Adrenal gland (tissue), 19 donors: ENCODE measurements at places on chromosomes 7 and 10.

GRCh38 chr7:142053988-142054387 lies 57.5 kb upstream of the MGAM2 start:
- DNase-seq, result no peak

- no peak for DNase-seq
Observed at GRCh38 chr7:32216759-32217158, 146.6 kb upstream of the PDE1C start.

DNA sequence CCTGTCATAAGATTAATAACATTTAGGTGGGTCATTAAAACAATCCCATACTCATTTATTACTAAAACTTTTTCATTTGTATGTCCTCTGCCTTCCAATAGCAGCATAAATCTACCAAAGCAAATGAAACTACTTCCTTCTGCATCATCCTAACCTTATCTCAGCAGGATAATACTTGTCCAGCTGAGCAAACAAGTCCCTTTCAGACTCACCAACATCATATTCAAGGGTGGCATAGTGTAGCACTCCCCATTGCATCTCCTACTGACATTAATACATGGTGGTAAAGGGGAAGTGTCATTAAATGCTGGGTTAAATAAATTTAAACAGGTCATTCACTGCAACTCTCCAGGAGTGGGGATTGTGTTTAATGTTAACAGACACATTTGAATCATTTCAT lies 3.4 kb upstream of the MINDY3 start:
- DNase-seq, result no peak

DNA sequence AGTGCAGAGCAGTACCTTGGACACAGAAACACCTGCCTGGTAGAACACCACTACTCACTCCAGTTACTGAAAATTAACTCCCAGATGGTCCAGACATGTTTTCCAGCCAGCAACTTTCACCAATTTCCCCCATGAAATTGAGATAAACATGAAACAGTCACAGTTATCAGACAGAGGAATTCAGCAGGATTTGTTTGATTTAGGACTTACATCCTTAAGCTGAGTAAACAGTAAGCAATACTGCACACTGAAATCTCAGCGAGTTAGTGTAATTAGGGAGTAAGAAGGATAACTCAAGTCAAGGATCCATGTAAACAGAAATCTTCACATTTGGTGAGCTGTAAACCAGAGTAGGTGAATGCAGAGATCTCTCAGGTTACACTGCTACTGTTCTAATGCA lies 353.5 kb downstream of the ELMO1 start:
- DNase-seq, result no peak

DNA sequence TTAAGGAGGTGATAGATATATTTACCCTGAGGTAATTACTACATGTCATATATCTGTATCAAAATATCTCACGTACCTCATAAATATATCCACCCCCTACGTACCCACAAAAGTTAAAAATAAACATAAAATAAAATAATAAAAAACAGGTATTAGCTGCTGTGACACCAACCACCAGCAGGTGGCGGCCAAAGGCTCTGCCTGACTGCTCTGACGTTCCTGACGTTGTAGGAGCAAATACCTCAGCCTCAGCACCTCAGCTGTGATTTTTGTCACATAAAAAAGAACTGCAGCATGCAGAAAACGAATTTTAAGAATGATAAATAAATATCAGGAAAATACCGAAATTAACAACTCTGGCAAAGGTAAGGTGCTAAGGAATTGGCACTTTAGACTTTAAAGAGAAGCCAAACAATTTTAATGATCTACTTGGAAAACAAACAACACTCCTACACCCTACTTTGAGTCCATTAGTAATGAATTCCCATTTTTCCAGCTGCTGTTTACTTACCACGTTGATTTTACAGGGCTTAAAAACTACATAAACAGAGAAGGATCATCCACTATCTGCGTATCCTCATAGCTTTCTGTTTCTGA lies 125.4 kb upstream of the TARP start:
- peak; percentile 75 for DNase-seq

DNA sequence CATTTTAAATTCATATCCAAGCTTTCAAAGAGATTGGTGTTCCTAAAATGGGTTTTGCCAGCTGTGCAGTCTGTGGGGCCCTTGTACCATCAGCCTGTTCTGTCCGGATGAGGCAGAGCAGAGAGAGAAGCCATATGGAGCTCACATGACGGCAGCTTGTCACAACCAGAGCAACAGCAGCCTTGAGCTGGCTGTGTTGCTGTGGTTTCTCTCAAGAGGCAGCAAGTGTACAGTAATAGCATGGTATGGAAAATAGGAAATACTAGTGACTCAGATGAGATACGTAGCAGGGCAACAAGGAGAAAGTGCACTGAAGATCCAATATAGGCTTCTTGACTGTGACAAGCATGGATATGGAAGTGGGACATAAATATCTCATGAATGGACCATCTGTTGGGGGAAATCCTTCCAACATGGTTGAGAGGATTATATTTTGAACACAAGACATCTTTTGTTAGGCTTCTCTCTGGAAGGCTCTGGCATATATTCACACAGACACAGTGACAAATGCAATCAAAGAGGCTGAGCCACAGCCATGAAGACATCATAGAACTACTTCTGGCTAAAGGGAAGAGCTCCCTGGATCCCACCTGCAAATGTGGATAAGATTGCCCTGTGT lies 251.0 kb upstream of the TAC1 start:
- no peak for DNase-seq

DNA sequence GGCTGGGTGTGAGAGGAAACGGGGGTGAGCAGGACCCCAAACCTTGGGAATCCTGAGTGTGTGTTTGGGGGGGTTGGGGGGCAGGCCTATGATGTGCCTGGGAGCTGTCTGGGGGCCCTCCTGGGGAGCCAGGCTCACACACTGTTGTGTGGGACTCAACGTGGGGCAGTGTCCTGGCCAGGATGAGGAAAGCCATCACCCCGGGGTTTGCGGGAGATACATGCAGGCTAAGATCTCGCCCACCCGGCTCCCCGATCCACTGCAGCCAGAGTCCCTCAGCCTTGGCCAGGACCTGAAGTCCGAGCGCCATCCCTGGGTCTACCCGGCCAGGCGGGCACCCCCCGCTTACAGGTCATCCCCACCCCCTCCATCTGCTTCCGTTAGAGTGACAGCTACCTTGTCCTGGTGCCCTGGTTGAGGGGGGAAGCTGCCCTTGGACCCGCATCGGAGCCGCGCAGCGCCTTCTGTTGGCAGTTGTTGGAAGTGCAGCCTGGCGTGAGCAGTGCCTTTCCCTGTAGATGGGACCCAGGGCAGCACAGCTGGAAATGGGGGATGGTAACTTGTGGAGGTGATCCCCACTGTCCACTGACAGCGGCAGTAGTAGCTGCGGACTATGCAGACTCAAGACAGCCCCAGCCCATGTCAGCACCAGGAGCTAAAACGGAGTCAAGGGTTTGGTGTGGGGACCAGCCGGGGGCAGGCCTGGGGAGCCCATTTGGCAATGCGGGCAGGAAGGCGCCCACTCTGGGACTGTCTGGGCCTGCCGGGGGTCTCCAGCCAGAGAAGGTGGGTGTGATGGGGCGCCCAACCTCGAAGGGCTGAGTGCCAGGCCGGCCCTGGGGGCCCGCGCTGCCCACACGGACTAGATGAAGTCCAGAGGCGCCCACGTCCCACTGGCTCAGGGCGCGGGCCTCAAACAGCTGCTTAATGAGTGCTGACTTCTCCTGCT lies 885.6 kb upstream of the ZNF722 start:
- DNase-seq, result no peak

- DNase-seq, result no peak
Observed at GRCh38 chr10:101778151-101778780, 2.4 kb upstream of the FGF8 start.

DNA sequence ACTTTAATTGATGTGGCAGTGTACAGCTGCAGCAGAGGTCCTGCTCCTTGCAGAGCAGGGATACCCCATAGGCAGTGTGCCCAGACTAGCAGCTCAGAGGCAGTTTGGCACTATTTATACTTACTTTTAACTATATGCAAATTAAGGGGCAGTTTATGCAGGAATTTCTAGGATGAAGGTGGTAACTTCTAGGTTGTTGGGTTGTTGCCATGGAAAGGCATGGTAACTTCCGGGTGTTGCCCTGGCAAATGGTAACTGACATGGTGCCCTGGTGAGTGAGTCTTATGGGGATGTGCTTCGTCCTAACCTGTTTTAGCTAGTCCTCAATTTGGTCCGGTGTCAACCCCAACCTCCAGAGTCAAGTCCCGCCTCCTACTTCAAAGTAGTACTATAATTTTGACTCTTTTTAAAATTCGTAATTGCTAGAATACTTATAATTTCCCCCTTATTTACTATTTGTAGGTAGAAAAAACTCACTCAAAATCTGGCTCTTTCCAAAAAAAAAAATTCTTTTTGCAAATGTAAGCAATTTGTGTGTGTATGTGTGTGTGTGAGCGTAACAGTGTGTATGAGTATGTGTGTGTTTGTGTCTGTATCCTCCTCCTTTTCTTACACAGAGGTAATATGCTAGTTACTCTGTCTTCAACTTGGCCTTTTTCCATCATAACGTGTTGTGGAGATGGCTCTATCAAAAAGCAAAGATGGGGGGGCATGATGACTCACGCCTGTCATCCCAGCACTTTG lies 5.9 kb downstream of the COL26A1 start:
- DNase-seq, result no peak

DNA sequence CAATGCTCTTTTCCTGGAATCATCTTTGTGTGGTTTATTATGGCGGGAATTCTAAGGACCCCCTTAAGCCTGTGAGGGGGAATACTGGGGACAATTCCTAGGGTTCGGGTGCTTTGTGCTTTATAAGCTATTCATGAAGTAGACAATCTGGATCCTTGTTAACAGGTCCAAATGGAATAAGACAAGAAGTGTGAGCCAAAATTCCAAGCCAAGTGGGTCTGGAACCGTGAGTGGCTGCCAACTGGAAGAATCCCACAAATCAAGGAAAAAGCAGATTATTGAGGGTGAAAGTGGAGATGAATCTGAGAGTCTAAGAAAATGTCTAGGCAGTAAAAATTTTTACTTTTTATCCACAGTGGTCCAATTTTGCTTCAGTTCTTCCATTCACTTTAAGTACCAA lies 136.8 kb downstream of the MDFIC start:
- DNase-seq, result no peak

GRCh38 chr10:78299851-78300468 lies 266.3 kb downstream of the RPS24 start:
- DNase-seq, result no peak

- DNase-seq, result peak; percentile 70
Observed at GRCh38 chr10:117004227-117005025, 561 bp downstream of the SHTN1 start.

DNA sequence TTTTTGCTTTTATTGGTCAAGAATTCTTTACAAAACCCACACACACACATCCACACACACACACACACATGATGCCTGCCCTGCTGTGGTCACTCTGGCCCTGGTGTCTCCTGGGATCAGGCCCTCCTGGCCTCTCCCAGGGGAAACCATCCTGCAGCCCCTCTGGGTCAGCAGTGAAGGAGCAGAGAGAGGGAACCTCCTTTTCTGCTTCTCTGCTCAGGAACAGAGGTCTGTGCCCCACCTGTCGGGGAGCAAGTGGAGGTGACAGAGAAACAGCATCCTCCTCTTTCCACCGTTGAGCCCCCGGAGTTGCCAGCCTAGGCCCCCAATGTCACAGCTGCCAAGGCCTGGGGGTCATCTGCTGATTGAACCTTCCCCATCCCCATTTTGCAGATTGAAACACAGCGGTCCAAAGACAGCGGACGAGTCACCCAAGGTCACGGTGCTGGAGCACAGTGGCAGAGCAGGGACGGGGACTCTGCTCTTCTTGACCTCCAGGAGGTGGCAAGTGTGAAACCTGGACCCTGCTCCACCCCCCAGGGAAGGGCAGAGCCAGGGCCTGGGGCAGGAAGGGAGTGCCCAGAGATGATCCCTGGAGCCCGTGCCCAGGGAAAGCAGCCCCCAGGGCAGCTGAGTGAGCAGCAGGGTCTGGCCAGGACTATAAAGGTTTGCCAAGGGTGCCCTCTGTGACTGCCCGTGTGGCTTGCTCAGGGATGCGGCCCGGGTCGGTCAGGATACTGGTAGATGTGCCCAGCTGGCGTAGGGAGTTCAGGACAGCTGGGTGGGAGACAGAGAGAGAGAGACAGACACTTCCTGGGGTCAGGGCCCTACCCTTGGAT lies 15.0 kb upstream of the TBL2 start:
- no peak for DNase-seq

DNA sequence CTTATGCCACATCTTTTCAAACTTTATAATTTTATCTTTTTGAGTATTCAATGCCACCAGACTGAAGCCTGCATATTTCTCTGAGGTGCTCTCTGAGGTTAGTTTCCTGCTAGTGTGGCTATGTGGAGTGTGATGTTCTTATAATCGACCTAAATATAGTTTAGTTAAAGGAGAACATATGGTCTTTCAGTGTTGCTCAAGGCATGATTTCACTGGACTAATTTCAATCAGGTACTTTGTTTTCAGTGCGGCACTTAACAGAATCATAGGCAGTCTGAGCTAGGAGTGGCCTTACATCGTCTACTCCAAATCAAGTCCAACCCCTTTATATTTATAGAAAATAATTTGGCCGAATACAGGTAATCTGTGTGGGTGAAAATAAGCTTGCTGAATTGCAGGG lies 134.2 kb downstream of the NXPH1 start:
- no peak for DNase-seq

- peak; percentile 96 for DNase-seq
Observed at GRCh38 chr10:4825868-4826791, at the start of gene AKR1E2. AKR1E2 (plus strand) TSS chr10:4826207; CDS start chr10:4826325, 118 bp downstream.
